ENCODE measurements at places on chromosomes 13 and 19. TPM values are rescaled to one million over a fixed set of nuclear protein-coding genes. Genes with fewer than 3 reads are reported as not detected.

The CHST8 gene
- not detected for total RNA-seq

DNA sequence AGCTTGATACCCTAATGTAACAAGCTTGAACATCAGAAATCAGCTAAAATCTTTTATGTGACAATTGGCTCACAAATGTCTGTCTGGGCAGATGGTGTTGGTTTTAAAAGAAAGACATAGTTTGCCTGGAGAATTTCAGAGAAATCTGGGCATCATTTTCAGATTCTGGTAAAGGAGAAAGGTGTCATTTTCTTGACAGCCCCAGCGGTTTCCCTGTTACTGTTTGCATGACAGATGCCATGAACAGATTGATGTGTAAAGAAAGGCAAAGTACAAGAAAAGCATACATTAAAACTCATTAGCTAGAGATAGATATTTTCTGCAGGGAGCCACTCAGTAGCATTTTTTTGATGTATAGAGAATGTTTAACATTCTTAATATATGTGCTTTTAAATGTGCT, 987.9 kb downstream of the OLFM4 start:
- DNase-seq, result no peak

The ELAVL3 gene
- total RNA-seq, result not detected

- DNase-seq, result no peak
Observed at GRCh38 chr13:27226991-27227390, 24.4 kb upstream of the RPL21 start.

GRCh38 chr19:32864318-32865007, 5.1 kb downstream of the SLC7A9 start:
- no peak for DNase-seq

The KLK6 gene
- total RNA-seq, result 8.5 TPM

The CD33 gene
- total RNA-seq, result 0.22 TPM

The UHRF1 gene
- total RNA-seq, result 47.1 TPM

The FXYD1 gene
- not detected for total RNA-seq

Data from MG63 (cell line).